ENCODE measurements at places on chromosomes 13 and 19.
A peak's percentile ranks its signal among the peaks of the same experiment; 100 is the strongest.

DNA sequence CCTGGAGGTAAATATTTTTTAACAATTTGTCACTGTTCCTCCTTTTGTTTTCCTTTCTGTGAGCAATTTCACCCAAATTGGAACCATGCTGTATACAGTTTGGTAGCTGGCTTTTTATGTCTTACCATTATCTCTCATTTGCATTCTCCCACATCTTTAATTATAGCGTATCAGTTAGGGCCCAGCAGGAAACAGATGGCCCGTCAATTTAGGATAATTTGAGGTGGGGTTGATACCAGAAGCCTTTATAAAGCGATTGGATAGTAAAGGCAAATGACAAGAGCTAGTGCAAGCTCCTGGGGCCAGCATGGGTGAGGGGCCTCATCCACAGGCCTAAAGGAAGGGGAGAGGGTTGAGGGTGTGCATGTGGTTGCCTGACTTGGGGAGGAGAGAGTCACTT lies 3.8 kb upstream of the IFNL4 start:
- no peak for DNase-seq

DNA sequence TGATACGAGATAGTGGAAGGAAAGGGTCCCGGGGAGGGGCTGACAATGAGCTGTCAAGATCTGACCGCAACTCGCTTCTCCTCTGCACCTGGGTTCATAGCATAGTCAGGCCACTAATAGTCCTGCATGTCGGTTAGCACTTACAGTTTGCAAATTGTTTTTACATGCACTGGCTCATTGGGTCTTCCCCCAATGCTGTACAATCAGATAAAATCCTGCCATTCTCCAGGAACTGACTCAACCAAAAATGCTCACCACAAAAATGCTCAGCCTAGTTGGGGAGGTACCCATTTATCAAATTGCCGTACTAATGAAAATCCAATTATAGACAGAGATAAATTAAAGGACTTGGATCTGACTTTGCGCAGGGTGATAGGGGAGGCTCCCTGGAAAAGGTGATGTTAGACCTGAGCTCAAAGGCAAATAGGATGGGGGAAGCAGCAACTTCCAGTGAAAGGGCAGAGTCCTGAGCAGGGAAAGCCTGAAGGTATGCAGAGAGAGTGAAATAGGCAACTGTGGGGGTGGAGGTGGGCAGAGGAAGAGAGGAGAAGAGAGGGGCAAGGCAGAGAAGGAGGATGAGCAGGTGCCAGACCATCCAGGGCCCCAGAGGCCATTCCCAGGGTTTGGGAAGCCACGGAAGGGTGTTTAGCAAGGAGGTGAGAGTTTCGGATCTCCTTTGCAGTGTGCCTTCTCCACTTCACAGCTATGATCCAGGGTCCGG lies 326.1 kb upstream of the TSHZ3 start:
- peak; percentile 50 for DNase-seq

DNA sequence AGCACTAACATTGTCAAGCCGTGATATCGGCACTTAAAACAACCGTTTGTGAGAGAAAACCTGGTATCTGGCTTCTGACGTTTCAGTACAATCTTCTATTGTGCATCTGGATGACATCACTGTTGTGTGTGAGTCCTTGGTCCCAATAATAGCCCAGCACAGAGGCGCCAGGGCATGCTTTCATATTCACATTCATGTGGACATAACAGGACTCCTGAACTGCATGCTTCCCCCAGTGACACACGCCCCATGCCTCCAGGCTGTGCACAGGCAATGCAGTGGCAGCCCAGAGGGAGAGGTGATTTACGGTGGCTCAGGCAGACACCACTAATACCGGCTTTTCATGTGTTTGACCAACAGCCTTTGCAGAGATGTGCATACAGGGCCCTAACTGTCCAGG lies 58.1 kb downstream of the MRPL57 start:
- no peak for DNase-seq

DNA sequence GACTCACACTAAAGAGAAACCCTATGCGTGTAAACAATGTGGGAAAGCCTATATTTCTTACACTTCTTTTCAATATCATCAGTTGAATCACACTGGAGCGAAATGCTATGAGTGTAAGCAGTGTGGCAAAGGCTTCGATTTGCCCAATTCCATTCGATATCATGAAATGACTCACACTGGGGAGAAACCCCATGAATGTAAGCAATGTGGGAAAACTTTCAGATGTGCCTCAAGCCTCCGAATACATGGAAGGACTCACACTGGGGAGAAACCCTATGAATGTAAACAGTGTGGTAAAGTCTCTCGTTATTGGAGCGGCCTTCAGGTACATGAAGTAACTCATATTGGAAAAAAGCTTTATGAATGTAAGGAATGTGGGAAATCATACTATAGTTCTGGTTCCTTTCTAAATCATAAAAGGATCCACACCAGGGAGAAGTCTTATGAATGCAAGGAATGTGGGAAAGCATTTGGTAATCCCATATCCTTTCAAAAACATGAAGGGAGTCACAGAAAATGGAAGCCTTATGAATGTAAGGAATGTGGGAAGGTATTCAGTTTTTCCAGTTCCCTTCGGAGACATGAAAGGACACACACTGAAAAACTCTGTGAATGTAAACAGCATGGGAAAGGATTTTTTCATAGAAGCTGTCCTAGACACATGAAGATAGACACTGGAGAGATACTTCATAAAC lies 28.1 kb downstream of the ZNF20 start:
- no peak for DNase-seq

- DNase-seq = peak; percentile 35
These were observed 64.3 kb downstream of the CACNA1A start for GRCh38 chr19:13441810-13442512.

GRCh38 chr19:17902701-17903100 lies 30.1 kb upstream of the CCDC124 start:
- DNase-seq = peak; percentile 3

GRCh38 chr19:32318884-32319520 lies 26.4 kb upstream of the ZNF507 start:
- DNase-seq = no peak

GRCh38 chr13:39577838-39578491 lies 25.0 kb downstream of the LHFPL6 start:
- DNase-seq = no peak

DNA sequence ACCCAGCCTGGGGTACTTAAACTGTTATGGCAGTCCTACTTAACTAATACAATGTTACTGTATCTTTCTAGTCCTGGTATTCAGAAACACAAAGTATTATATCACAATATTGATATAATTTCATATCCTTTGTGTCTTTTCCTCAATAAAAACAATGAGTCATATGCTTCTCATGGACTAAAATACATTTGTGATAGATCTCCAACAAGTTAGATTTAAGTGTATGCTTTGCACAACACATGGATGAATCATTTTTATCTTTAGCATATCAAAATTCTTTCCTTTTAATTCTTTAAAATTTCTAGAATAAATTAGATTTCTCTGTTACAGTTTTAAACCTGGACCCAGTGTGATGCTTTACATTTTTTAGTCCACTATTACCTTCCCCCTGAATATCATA lies 1357.8 kb upstream of the ATXN8OS start:
- no peak for DNase-seq

DNA sequence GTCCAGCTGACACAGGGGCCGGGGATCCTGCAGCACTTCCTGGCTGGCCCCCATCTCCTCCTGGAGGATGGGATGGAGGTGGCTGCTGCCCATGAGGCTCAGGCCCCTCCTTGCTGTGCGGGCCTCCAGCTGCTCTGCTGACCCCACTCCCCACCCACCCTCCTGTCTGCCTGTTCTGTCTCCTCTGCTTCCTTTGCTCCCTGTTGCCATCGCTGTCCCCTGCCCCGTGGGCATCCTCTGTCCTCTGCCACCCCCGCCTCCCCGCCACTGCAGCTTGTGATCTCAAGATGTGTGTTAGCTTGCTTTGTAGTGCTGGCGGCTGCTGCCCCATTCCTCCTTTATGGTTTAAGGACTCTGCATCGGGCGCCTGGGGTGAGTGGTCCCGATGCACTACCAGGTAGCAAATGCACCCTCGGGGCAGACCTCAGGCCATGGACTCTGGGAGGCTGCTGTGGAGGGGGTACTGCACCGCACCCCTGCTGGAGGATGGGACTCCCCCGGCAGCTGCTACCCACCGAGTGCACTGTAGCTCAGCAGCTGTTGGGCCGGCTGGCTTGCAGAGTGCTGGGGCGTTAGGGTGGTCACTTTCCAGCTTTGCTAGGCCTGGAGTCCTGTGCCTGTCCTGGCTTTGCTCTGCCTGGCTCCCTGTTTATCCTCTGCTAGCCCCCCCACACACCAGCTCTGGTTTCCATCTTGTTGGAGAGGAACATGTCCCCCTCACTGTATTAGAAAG lies 15.8 kb upstream of the C19orf33 start:
- DNase-seq = no peak

DNA sequence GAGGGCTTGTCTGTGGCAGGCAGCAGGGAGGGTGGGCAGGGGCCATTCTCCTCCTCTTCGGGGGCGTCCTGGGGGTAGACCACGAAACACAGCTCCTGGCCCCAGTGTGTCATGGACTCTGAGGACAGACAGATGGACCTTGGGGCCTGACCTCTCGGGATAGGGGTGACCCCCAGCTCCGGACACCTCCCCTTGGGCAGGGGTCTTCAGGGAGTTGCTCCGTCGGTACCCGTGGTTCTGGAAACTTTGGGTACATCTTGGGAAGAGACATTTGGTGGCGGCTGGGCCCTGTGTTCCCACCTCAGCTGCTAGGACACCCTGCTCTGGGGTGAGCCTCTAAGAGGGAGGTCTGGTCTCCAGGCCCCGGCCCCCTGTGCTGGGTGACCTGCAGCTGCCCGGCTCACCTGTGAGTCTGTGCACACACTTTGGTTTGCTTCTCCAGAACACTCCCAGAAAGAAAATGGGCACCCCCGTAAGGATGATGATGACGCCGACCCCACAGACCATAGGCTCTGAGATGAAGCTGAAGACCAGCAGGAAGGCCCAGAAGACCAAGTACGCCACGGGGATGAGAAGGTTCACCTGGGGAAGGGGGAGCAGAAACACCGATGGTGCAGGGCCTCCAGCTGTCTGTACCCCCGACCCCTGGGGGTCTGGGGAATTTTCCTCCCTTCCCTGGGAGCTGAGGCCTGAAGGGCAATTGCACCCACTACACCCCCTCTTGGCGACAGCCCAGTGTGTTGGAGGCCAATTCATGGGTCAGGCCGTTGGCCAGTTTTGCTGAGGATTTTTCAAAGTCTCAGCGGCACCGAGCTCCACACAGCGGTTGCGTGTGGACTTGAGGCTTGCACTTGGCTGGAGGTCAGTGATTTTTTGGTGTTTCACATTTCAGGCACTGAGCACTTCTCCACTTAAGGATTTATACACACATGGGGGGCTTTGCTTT lies 15.0 kb downstream of the LRP3 start:
- no peak for DNase-seq

DNA sequence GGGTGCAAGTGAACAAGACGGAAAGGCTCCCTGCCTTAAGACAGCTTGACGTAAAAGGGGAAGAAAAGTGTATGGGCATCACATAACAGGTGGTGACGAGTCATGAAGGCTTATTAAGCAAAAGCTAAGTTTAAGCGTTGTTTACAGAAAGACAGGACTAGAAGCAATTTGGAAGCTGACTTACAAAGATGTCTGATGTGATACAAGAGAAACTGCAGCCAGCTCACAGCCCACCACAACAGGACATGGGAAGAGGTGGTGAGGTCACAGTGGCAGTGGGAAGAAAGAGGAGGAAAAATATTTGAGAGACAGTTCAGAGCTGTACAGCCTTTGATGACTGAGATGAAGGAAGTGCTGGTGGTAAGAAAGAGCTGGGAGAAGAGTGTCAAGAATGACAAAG lies 181.6 kb downstream of the KLF12 start:
- DNase-seq = no peak

DNA sequence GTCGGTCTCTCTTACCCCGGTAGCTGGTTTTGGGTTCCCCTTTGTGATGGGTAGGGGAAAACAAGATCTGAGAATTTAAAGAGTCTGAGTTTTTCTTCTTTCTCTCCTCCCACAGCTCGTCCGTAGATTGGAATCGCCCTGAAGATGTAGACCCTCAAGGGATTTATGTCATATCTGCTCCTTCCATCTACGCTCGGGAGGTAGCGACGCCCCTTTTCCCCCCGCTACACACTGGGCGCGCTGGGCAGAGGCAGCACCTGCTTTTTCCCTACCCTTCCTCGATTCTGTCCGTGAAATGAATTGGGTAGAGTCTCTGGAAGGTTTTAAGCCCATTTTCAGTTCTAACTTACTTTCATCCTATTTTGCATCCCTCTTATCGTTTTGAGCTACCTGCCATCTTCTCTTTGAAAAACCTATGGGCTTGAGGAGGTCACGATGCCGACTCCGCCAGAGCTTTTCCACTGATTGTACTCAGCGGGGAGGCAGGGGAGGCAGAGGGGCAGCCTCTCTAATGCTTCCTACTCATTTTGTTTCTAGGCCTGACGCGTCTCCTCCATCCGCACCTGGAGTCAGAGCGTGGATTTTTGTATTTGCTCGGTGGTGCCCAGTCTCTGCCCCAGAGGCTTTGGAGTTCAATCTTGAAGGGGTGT lies 7.1 kb upstream of the SELENOV start:
- DNase-seq = no peak

GRCh38 chr13:78657699-78658629 lies 991 bp downstream of the OBI1 start:
- no peak for DNase-seq

DNA sequence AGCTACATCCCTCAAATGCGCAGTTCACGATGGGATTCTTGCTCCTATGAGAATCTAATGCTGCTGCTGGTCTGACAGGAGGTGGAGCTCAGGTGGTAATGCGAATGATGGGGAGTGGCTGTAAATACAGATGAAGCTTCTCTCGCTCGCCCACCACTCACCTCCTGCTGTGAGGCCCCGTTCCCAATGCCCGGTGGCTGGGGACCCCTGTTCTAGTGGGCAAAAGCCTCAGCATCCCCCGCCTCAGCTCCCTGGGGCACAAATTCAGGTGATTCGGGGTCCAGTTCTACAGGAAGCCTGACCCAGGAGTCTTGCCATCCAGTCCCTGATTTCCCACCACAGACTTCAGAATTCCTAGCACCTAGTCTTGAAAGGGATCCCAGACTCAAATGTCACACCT lies 3.7 kb downstream of the RETN start:
- no peak for DNase-seq

- DNase-seq = no peak
These were observed 14.8 kb downstream of the FPR3 start for GRCh38 chr19:51809787-51810186.

DNA sequence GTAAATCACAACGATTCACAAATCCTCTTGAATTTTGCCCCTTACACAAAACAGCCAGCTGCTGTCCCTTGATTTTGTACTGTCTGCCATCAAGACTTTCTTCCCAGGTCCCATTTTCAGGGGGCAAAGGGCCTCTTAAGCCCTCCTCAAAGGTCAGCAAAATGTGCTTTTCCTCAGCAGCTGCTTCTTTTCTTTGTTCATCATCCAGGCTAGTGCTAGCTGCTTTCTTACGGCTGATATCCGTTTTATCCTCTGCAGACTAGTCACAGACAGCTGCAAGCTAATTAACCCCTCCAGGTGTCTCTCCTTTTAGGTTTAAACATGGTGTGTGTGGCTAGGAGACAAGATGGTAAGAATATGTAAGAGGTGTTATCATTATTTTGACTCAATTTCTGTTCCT lies 90.9 kb downstream of the NALCN start:
- DNase-seq = no peak

- DNase-seq = no peak
These were observed 28.3 kb downstream of the TDRD3 start for GRCh38 chr13:60425332-60425731.

Data from astrocyte of the cerebellum (primary cell).